GM23248 (cell line): ENCODE measurements at places on chromosomes 7 and 10. TPM values are rescaled to one million over a fixed set of nuclear protein-coding genes. Genes with fewer than 3 reads are reported as not detected.

The GIMAP7 gene
- total RNA-seq: not detected in 2 replicates

The ABCB4 gene
- total RNA-seq: 0.43 and 0.51 TPM in 2 replicates

The GBX1 gene
- total RNA-seq: not detected in 2 replicates

The MSANTD7 gene
- 13.8 and 15.9 TPM in 2 replicates for total RNA-seq

The LLCFC1 gene
- total RNA-seq: not detected in 2 replicates

The EN2 gene
- not detected in 2 replicates for total RNA-seq

The PNLIPRP3 gene
- total RNA-seq: not detected in 2 replicates
